NCI-H1930 (cell line): ENCODE measurements at places on chromosomes 16 and 17.
A peak's percentile ranks its signal among the peaks of the same experiment; 100 is the strongest.

DNA sequence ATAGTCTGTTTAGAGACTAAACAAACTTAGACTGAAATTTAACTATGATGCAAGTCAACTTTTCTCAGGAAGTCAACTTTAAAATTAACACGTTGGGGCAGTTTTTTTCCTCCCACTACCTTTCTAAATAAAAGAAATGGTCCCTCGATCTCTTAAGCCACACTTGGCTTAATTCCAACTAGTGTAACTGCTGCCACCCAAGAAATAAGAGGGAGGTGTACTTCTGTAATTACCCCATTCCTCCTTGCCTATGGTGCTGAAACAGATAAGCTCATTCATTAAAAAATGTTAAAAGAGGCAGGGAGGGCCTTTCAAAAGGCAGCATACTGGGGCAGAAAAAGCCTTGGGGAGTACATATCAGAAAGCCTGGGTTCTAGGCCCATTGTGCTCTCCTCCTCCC lies 59.8 kb downstream of the NCOR1 start:
- DNase-seq: no peak

- no peak for DNase-seq
Measured at GRCh38 chr17:80758481-80759376, 214.1 kb downstream of the RPTOR start.

GRCh38 chr17:64369007-64369893 lies 21.4 kb downstream of the PECAM1 start:
- DNase-seq: no peak

- no peak for DNase-seq
Measured at GRCh38 chr17:29045026-29045425, 2.1 kb downstream of the PIPOX start.

DNA sequence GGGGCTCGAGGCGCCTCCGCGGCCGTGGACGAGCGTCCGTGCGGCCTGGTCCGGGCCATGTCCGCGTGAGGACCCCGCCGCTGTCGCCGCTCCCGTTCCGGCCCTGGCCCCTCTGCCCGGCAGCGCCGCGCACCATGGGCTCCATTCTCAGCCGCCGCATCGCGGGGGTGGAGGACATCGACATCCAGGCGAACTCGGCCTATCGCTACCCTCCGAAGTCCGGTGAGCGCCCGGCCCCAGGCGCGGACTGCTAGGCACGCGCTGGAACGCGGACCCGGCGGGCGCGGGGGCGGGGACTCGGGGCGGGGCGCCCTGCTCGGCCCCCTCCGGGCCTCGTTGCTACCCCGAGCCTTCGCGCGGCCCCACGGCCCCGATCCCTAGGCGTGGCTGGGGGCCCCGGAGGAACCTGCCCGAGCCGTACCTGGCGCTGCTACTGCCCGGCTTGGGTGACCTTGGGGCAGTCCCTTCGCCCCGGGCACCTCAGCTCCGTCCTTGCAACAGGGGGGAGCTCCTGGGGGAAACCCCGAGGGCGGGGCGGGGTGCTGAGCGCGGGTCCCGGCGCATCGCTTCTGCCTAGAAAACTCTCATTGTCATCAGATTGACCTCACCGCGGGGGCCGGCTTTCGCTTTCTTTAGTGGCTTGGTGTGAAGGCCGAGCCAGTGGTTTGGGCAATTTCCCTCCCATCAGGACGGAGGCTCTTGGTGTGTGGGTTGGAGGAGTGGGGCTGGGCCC lies 367 bp downstream of the MGRN1 start:
- DNase-seq: no peak

DNA sequence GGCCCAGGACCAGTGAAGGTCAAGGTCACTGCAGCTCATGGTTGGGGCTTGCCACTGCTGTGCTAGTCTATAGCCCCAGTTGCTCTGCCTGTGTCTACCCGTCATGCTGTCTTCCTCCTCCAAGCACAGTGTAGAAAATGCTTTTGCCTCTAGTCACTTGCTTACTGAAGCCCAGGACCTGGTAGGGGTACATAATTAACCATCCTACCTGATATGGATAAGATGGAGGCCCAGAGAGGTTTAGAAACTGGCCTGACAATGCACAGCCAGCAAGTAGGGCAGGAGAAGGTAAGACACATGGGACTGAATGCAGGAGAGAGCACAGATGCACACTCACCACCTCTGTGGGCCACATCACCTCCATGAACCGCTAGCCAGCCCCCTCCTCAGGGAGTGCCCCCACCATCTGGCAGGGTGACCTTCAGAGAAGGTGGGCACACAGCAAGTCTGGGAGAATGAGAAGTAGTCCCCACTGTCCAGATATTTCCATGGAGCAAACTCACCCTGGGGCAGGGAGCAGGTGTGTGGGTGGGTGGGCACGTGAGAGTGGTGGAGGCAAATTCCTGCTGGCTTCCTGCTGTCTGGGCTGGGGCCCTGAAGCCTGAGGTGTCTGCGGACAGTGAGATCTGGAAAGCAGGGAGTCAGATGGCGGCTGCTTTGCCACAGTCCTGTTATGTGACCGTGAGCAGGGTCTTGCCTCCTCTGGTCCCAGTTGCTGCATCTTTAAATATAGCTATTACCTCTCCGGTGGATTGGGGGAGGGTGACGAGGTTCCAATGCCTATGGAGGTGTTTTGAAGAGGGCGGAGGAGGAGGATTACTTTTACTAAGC lies 1.0 kb downstream of the CX3CL1 start:
- DNase-seq: no peak

DNA sequence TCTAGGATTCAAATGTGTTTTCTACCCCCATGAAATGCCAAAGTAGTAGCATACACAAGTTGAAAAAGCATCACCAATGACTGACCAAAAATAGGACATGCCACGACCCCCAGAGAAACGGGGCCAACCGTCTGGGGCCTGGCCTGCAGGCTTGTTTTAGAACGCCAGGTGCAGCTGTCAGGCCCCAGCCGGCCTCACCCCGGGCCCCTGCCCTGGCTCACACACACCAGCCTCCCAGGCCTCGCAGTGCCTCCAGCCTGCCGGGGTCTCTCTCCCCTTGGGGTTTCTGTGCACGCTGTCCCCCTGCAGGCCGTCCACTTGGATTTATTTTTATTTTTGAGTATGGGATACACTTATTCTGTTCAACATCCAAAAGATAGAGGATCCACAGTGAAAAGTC lies 7.9 kb downstream of the KATNB1 start:
- no peak for DNase-seq

DNA sequence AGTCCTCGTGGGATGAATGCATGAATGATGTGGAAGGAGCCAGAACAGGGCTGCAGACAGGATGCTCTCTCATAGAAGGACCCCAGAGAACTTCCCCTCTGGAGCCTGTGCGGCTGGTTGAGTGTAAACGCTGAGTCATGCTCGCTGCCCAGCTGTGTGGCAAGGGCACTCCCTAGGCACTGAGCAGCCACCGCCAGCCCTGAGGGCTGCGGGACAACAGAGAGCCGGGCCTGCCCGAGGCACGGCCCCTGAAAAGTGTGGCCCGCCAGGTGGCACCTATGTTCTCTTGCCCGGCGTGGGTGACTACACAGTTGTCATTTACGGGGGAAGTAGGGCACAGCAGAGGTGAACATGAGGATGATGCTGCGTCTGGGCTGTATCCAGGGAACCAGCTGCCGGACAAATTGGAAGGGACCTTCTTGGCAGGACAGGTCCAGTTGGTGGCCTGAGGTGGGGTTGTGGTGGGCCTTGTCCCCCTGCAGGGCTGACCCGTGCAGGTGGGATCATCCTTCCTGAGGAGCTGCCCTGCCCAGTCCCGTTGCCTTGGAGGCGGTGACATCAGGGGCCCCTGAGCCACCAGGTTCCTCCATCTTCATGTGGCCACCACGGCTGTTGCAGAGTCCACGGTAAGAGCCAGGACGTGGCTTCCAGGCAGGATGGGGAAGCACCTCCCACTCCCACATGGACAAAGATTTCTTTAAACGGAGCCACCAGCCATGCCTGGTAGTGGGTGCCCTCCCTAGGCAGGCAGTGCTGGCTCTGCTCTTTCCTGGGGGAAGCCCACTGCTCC lies 94.8 kb upstream of the CBX4 start:
- no peak for DNase-seq

- DNase-seq: no peak
Measured at GRCh38 chr17:20084621-20085282, 75.6 kb downstream of the SPECC1 start.

GRCh38 chr16:24955975-24956731 lies 59.0 kb downstream of the ARHGAP17 start:
- no peak for DNase-seq

- no peak for DNase-seq
Measured at GRCh38 chr17:83194761-83195329, 115.4 kb downstream of the METRNL start.

GRCh38 chr17:50919321-50920040 lies 53.3 kb upstream of the TOB1 start:
- DNase-seq: peak; percentile 77

GRCh38 chr17:37710344-37710886 lies 34.4 kb downstream of the HNF1B start:
- peak; percentile 48 for DNase-seq

- no peak for DNase-seq
Measured at GRCh38 chr17:82849076-82849945, 9.5 kb upstream of the ZNF750 start.

DNA sequence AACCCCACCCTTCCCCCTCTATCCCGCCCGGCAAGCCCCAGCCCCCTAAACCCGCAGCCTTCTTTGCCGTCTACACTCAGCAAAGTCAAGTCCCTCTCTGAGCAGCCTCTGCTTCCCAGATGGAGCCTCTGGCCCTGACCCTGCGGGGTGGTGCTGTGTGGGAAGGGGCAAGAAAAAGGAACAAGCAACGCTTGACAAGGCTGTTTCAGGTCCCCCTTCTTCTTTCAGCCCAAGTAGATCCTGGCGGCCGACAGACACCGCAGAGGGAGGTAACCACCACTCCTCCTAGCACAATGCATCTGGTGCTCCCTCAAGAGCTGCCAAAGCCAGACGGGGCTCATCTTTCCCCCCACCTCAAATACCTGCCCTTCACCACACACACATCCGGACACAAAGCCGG lies 178.3 kb downstream of the ENGASE start:
- no peak for DNase-seq

GRCh38 chr17:55770196-55770870 lies 19.5 kb downstream of the PCTP start:
- peak; percentile 7 for DNase-seq

DNA sequence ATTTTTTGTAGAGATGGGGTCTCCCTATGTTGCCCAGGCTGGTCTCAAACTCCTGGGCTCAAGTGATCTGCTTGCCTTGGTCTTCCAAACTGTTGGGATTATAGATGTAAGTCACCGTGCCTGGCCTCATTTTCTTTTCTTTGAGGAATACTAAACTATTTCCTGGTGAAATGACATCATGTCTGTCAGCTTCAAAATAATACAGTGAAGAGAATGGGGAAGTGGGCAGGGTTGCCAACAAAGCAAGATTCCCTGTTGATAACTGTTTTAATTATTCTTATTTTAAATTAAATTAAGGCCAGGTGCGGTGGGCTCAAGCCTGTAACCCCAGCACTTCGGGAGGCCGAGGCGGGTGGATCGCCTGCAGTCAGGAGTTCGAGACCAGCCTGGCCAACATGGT lies 21.1 kb downstream of the PIPOX start:
- no peak for DNase-seq

DNA sequence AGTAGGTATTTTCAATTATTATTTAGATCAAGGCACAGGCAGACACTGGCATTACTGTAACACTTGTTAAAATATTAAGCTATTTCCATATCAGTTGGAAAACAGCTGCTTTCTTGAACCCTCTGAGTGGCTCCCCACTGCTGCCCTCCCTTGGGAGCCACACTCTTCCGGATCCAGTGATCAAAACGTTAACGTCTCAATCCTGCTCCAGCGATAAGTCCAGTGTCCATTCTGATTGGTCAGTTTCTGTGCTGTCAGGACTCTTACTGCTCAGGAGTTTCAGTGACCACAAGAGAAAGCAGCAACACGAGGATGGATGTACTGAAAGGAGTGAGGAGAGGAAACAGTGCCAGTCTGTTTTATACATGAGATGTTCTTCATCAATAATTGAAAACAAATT lies 13.8 kb upstream of the ZKSCAN2 start:
- no peak for DNase-seq

DNA sequence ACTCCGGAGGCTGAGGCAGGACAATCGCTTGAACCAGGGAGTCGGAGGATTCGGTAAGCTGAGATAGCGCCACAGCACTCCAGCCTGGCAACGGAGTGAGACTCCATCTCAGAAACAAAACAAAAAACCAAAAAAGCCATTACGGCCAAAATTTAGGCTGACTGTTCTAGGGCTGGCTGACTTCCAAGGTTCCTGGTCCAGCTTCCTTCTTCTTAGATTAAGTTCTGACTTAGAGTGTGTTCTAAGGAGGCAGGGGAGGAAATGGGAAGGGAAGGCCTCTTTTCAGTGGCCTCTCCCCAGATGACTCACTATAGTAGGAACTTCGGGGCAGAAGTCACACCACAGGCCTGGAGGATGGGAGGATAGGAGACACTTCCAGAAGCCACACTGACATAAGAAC lies 27.7 kb upstream of the CLEC18B start:
- DNase-seq: no peak

GRCh38 chr16:13866073-13866472 lies 53.9 kb upstream of the ERCC4 start:
- peak; percentile 84 for DNase-seq

DNA sequence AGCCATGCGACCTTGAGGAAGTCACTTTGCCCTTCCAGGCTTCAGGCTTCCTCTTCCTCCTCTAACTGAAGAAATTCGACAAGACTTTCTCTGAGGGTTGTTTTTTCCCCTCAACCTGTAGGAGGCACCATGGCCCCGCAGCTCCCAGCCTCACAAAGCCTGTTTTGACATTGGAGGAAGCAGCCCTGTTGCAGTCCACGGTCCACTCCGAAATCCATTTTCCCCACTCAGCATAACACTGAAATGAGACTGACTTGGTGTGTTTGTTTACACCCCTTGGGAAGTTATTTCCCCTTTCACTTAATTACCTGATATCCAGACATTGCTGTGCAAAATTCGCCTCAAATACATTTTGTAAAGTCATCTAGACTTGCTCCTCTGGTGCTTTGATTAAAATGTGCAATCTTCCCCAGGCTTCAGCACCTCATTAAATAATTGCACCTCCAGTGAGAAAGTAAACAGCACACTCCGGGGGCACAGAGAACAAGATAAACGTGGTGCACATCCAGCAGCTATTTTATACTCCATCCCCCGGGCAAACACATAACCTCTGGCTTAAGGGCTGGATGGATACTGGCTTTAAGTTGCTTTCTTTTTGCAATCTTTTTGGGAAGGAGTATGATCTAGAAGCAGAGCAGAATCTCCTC lies 41.4 kb upstream of the PIRT start:
- no peak for DNase-seq

- no peak for DNase-seq
Measured at GRCh38 chr17:43898446-43898845, 8.9 kb downstream of the MPP2 start.

GRCh38 chr16:89658221-89658879 lies 714 bp downstream of the SPATA33 start:
- DNase-seq: no peak

- DNase-seq: no peak
Measured at GRCh38 chr17:35548978-35549377, 11.5 kb upstream of the SLFN12L start.

GRCh38 chr17:44942456-44942855 lies 5.1 kb downstream of the KIF18B start:
- DNase-seq: no peak

GRCh38 chr16:14181371-14182050 lies 110.4 kb downstream of the MRTFB start:
- no peak for DNase-seq
